ENCODE measurements at places on chromosomes 4 and X.

DNA sequence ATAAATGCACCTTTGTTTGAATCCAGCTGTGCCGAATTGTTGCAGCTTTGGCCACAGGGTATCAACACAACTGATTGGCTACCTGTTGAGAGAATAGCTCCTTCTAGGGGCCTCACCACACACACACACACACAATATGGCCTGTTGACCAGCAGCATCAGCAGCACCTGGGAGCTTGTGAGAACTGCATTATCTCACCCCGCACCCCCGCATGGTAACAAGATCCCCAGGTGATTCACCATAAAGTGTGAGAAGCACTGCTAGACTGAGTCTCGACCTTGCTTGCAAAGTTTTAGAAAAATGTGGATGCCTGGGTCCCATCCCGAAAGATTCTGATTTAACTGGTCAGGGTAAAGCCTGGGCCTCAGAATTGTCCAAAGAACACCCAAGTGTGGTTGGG, 176.9 kb upstream of the PRPS2 start:
- peak; percentile 24 for DNase-seq

DNA sequence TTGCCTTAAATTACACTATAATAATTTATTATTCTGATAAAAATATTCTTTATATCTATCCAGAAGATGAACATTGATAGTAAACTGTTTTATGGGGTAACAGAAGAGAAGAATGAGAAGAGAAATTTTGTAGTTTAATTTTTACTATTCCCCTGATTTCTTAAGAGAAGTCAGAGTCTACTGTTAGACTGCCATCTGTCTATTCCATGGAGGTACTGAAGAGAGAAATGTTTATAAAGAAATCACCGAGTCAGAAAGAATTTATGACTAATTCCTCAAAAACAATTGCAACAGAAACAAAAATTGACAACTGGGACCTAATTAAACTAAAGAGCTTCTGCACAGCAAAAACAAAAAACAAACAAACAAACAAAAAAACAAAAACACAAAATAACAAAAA, 149.9 kb downstream of the FGF16 start:
- DNase-seq = peak; percentile 7

DNA sequence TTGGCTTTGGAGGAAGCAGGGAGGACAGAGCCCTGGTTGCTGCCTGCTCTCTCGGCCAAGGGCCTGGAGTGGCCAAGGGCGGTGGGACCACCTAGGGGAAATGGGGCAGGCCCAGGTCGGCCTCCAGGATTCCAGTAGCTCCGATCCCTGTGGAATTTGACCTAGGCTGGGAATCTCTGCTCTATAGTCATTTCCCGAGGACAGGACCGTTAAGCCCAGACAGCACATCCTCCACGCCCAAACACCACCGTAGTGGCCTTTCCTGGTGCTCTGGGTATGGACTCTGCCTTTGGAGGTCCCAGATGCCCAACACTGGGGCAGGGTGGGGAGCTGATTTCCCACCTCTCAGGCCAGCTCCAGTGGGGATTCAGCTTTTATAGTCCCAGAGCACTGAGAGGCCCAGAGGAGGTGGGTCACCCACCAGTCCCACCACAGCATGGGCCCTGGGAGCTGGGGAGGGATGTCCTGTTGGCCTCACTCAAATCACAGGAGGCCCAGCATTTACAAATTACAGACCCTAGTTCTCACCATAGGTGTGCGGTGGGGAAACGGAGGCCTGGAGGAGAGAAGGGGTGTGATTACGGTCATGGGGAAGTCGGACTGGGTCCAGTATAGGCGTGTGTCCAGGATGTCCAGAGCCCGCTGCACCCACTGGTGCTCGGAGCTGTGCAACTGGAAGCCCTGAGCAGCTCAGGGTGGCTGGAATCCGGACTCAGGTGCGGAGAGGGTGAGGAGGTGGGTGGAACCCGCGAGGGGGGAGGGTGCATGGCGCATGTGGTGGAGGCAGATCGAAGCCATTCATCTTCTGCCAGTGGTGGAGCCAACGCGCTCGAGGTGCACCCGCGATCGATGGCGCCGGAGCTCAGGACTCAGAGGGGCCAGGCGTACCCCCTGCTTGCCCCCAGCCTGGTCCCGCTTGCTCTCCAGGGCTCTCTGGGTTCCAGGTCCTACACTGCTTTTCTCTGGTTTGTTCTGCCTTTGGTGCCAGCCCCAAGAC, 7.7 kb downstream of the HMX1 start:
- no peak for DNase-seq

- DNase-seq = no peak
Measured at GRCh38 chr4:14059006-14059405, 431.5 kb upstream of the BOD1L1 start.

GRCh38 chr4:26912069-26912468, 51.4 kb downstream of the STIM2 start:
- no peak for DNase-seq

DNA sequence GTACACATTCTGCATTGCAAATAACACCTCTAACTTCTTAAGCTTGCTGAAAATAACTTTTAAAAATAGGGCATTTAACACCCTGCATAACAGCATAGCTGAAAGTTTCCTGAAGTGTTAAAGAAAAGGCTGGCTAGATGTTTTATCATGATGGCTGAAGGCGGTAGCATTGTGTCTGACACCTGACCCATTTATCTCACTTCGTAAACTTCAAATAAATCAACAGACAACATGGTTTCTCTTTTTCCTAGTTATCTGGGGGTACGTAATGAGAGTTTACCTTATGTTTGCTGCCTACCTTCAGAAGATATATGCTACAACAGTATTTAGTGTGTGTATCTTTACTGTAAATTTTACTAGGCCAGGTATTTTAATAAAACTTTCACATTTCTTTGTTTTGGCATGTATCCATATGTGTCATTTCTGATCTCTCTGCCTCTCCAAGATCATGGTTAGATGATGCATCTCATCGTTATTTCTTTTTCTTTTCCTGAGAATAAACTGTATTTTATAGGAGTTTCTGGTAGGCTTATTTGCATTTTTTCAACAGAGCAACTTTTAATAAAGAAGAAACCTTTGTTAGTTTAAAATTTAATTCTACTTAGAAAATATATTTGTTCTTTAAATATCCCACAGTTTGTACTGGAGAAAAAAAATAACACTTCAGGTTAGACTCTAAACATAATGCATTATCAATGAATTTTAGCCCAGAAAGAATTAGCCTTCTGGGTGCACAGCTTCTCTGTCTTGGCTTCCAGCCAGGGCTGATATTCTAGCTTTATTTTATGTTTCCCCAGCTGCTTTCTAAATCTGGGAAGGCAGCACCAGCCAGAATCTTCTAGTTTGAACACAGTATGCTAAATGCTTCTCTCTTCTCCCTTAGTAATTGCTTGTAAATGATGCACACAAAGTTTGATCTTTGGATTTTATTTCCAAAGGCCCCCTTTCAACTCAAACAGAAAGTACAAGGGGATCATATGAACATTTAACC, 2.9 kb downstream of the NDST4 start:
- DNase-seq = no peak

DNA sequence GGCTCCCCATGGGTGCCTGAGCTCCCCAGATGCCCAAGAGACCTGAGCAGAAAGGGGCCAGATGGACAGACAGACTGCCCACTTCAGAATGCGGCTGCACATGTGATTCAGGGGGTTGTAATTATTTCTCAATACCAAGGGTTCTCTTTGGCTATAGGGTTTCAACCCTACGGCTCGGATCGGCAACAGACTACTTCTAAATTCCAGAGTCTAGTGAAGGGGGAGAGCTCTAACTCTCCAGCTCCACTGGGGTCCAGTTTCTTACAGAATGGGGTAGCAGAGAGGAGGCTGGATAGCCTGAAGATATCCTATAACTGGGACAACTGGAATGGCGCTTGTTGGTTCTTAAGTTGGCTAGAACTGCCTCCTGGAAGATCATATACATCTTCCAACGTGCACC, 136.3 kb downstream of the MGST2 start:
- DNase-seq = no peak

DNA sequence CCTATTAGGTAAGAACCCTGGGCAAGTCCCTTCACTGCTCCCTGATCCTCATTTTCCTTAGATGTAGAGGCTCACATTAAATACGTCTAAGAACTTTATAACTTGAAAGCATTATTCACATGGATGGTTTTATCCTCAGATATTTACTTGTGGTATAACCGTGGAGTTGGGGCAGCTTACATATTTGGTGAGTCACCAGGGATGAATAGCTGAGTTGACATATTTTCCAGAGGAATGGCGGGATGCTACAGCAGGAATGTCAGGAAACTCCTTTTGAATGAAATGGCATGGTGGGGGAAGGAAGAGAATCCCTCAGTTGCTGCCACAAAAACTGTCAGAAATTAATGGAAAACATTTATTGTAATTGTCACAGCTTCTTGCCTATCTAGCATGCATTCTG, 165.3 kb upstream of the RPS6KA3 start:
- DNase-seq = no peak

DNA sequence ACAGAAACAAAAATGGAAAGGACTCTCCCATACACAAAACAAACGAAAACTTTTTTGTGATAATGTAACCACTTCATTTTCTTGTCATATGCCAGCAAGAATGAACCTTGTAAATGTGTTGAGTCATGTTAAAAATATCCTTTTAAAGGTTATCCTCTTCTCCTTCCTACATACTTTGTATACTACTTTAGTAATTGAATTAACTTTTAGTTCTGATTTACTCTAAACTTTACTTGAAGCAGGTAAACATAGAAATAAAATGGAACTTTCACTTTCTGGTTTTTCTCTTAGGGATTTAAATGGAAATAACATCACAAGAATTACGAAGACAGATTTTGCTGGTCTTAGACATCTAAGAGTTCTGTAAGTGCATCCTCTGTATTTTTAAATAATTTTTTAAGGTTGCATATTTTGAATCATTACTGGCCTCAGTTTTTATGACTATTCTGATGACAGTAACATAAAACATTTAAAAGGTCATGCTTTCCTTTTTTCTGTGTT, 4.7 kb downstream of the SLIT2 start:
- DNase-seq = no peak

DNA sequence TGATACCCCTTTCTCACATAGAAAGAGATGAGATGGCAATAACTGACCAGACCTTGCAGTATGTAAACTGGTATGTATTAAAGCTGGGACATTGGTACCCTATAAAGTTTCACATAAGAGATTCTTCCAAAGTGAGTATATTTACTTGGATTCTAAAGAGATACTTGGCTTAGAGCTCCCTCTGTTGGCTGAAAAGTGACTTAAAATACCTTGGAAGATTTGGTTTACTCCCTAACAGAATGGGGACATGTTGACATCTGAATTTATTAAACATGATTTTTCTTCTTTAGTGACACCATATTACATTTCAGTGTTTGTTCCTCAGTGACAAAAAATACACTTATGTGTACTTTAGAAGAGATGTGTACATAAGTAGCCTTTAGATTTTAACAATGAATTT, 47.9 kb upstream of the RGN start:
- DNase-seq = peak; percentile 1

DNA sequence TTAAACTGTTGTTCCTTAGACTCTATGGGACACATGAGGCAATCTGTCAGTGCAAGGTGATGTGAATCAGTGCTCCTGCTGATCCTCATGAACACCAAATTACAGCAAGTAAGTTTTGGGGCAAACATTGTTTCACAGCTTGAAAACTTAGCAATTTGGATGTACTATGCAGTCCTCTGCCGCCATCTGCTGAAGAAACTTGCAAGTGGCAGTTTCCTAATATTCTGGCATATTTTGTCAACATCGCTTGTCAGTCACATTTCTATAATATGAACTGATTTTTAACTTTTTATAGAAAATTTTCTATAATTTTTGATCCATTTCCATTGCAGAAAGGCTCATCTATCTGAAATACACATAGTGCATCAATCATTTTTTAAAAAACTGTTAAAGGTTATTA, 56.3 kb downstream of the ZAR1 start:
- no peak for DNase-seq

GRCh38 chr4:86155766-86156165, 204.1 kb downstream of the MAPK10 start:
- DNase-seq = peak; percentile 23

DNA sequence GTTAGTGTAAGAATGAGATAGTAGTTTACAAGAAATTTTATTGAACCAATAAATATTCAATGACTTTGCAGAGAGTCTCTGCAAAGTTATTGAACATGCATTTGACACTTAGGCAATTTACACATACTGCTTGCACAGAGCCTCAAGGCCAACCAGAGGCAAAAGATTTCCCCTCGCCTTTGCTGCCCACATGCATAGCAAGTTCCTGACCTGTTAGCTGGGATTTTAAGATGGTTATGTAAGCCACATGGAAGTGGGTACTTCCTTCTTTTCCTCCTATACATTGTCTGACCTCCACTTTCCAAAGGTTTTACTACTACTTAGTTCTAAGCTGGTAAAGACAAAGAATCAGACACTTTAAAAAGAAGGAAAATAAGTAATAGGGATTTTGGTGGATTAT, 430.1 kb upstream of the FRG1 start:
- no peak for DNase-seq

GRCh38 chr4:158630893-158631292, 40.8 kb downstream of the C4orf46 start:
- DNase-seq = no peak

DNA sequence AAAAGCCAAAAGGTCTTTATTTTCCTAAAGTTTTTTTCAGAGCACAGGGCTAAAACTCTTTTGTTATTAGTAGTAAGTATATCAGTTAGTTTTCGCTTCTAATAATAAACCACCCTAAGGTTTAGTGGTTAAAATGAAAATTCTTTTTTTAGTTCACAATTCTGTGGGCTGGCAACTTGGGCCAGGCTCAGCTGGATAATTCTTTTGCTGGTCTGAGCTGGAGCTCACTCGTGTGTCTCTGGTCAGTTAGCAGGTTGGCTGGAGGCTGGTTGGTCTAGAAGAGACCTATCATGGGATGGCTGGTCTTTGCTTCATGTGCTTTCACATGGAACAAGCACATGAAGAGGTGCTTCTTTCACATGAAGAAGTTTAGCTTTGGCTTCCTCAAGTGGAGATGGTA, 227.1 kb upstream of the LCORL start:
- DNase-seq = no peak

GRCh38 chr4:111267786-111268185, 644.9 kb upstream of the PITX2 start:
- no peak for DNase-seq

DNA sequence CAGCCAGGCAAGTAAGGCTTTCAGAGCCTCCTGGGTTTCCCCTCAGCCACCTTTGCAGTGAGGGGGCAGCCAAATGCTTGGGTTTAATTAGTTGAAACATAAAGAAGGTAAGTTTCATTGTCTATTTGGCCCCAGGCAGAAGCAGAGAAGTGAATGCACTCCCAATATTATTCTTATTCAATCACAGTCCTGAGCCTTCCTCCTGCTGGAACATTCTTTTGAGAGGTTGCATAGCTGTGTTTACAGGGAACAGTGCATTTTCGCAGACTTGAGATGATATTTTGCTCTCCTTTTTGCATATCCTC, 13.9 kb downstream of the SLC2A9 start:
- no peak for DNase-seq
